Fibroblast of the conjunctiva (primary cell): ENCODE measurements at places on chromosomes 6 and 20.

GRCh38 chr20:54017846-54018245 lies 52.5 kb downstream of the BCAS1 start:
- no peak for DNase-seq

DNA sequence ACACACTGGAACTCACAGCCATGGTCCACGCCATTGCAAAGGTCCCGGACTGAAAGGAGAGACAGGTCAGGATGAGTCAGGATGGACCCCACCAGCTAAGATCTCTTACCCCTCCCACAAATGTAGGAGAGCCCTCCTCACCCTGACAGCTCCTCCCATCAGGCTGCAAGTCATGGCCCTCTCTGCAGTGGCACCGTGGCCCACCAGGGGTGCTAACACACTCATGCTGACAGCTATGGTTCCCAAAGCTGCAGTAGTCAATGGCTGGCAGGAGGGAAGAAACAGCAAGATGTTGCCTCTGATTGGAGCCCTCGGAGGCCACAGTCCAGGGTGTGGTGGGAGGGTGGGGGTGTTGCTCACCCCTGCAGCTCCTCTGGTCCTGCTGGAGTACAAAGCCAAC lies 5.7 kb upstream of the RBPJL start:
- DNase-seq: no peak

- no peak for DNase-seq
These were observed 3.8 kb downstream of the ZNF334 start for GRCh38 chr20:46509523-46509922.

DNA sequence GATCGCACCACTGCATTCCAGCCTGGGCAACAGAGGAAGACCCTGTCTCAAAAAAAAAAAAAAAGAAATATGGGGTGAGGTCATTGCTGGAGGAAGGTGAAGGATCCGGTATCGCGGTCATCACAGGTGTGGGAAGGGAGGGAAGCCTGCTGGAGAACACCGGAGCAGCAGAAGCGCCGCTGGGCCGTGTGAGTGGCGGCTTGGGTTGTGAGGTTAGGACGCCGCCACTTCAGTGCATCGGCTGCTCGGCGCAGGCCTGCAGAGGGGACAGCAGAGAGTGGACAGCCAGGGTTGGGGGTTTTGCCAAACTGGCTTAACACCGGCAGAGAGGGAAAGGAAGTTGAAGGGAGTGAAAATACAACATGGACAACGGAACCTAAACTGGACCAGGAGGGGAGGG lies 5.4 kb downstream of the TLDC2 start:
- DNase-seq: no peak

DNA sequence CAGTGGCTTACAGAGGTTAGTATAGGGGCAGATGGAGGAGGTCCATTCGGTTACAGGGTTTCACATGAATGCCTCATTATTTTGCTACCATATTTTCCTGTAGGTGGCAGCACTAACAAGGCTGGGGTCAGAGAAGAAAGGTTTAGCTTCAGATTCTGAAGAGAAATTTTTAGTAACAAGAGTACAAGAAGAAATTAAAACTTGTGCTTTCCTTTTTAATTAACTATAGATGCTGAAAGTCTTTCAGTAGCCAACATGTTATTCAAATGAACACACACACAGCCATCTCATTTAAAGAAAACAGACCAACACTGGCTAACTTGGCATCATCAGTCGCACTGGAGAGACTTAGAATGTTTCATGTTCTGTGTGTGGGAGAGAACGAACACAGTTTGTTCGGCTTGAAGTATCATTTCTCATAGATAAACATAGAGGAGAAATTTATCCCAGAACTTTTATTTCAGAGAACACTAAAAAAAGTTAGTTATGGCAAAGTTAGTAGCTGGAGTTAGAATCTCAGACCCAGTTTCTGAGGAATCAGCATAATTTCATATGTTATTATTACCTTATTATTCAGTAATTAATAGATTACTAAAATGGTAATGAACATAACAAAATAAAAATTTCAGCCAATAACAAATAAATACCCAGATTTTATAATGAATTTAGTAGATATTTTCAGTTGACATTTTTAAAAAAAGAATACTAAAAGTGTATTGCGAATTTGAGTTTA lies 314.0 kb upstream of the RSPO3 start:
- peak; percentile 42 for DNase-seq

GRCh38 chr6:113999284-113999683 lies 28.3 kb upstream of the HDAC2 start:
- no peak for DNase-seq

DNA sequence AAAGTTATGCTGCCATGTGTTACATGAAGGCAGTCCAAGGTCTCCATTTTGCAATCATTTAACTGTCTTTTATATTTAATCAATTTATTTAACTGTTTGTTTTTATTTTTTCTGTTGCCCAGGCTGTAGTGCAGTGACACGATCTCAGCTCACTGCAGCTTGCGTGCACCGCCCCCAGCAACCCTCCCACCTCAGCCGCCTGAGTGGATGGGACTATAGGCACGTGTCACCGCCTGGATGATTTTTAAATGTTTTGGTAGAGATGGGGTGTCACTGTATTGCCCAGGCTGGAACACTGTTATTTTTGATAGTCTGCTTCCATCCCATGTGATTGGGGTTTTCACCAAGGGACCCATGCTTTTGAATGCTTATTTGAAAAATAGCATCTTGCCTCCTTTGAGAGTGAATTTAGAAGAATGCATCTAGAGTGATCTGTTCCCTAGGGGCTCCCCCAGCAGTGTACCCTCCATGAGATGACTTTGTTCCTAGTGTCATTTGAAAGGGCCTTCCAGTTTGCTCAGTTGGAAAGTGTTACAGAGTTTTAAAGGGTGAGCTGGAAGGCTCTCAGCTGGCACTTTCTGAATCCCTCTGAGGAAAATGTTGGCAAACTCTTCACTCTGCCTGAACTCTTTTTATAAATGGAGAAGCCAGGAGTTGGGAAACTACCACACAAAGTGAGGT lies 143.4 kb downstream of the JARID2 start:
- DNase-seq: no peak

DNA sequence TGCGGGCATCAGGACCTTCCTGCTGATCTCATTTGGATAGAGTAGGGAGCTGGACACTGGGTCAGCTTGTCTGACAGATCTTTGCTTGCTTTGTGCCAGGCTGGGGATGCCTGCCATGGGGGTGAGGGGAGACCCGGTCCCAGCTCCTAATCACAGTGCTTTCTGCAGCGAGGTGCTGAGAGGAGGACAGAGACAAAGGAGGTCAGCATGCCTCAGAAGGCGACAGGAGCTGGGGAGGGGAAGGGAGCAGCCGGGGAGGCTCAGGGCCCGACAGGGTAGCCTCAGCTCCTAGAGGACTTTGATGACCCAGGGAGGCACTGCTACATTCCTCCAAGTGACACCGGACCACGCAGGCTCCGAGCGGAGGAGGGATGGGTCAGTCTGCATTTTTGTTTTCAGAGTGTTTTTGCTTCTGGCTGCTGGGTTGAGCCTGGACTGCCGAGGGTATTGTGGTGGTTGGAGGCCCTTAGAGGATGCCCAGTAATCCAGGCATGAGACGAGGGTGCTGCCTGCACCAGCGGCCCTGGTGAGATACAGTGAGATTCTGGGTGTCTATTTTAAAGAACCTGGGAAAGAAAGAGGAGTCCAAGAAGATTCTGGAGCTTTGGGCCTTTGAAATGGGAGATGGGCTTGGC lies 7.8 kb downstream of the RBM38 start:
- no peak for DNase-seq

GRCh38 chr6:51737580-51738360 lies 349.6 kb downstream of the PKHD1 start:
- no peak for DNase-seq

GRCh38 chr6:170476360-170476759 lies 76.7 kb downstream of the PSMB1 start:
- no peak for DNase-seq

GRCh38 chr20:58389324-58389967 lies 417 bp downstream of the VAPB start:
- DNase-seq: no peak

DNA sequence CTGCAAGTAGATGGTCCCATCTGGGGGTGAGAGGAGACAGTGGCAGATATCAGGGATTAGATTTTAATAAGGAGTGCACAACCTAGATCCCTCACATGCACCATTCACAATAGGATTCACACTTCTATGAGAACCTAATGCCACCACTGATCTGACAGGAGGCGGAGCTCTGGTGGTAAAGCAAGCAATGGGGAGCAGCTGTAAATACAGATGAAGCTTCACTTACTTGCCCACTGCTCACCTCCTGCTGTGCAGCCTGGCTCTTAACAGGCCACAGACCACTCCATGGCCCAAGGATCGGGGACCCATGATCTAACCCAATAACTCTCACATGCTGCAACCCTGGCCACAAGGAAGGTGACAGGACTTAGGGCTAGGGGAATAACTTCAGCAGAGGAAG lies 75.4 kb downstream of the ZNF133 start:
- no peak for DNase-seq

DNA sequence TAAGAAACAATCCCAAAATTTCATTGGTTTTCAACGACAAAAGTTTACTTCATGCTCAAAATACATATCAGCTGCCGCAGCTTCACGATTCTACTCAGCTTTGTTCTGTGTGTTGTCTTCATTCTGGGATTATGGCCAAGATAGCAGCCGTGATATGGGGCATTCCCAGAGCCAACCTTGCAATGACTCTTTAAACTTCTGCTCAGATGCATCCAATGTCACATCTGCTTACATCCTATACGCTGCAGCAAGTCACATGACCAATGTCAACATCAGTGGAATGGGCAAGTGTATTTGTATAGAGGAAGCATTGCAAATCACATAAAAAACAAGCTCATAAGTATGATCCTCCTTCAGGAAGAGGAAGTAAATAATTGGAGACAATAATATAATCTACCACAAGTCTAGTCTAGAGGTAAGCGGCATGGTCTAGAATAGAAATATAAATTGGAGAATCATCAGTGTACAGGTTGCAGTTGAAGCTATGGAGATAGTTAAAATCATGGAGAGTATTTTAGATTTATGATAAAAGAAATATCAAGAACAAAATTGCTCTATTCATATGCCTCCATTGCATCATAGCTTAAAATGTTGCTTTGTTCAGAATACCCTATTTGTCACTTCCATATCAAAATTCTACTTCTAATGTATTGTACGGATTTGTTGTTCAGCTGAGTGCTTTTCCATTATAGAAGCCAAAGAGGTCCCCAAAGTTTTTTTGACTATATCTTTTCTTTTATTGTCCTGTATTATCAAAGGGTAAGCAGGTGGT lies 7.2 kb upstream of the C6orf141 start:
- DNase-seq: no peak

DNA sequence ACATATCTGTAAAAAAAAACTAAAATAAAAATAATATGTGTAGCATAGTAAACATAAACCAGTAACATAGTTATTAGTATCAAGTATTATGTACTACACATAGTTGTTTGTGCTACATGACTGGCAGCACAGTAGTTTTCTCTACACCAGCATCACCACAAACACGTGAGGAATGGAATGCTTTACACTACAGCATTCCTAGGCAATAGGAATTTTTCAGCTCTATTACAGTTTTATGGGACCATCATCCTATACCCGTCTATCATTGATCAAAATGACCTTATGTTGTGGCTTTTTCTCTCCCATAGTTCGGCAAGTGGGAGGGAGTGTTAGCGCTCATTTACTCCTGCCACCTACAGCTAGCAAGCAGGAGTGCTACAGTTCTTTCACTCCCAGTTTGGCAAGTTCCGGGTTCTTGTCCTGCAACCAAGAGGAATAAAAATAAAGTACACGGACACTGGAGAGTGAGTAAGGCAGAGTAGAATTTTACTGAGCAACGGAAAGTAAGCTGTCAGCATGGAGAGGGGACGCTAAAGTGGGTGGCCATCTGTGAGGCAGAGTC lies 196.8 kb upstream of the HSF2 start:
- no peak for DNase-seq

DNA sequence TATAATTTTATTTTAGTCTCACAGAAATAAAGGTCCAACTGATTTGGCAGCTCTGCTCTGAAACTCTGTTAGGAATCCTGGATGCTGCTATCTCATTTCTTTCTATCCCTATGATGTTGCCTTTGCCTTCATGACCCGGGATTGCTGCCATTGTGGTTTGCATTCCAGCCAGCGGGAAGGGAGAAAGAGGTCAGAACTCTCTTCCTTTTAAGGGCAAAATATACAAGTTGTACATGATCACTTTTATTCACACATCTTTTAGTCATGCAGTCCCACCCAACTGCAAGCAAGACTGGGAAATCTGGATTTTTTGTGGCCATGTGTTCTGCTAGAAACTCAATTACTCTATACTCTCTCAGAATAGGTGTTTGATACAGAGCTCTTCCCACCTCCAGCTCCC lies 263.1 kb upstream of the ZFP64 start:
- peak; percentile 17 for DNase-seq

DNA sequence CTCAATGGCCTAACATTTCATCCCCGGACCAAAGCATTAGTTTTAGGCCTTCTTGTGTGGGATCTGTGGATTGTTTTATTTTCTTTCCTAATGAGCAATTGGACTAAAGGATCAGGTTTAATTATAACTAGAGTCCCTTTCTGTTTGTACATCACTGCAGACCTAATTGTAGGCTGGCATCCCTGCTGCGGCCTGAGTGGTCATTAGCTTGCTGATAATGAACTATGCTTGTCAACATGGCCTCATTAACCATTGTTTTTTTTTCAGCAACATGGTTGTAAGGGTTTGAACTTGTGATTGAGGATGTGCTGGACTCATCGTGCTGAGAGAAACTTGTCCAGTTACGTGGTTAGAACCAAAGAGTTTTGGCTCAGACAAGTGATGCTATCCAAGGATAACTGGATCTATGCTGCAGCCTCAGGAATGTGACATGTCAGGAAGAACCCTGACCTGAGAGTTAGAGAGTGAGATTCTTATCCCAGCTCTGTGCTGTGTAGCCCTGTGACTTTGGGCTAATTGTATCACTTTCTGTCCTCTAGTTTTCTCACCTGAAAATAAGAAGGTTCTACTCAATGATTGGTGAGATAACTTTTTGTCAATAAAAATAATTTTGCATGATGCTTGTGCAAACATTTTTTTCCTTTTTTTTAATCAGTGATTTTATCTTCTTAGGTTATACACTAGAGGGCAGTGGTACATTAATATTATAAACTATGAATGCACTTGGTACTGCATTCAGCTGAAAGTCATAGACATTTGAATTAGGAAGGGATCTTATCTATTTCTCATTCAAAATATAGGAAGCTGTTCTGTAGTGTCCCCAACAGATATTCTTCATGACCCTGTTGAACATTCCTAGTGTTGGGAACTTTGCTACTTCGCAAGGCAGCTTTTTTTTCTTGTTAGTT lies 140.9 kb downstream of the RNF144B start:
- peak; percentile 5 for DNase-seq

GRCh38 chr6:67952948-67953347 lies 682.1 kb upstream of the ADGRB3 start:
- no peak for DNase-seq

GRCh38 chr6:50966986-50967385 lies 148.3 kb downstream of the TFAP2B start:
- no peak for DNase-seq

DNA sequence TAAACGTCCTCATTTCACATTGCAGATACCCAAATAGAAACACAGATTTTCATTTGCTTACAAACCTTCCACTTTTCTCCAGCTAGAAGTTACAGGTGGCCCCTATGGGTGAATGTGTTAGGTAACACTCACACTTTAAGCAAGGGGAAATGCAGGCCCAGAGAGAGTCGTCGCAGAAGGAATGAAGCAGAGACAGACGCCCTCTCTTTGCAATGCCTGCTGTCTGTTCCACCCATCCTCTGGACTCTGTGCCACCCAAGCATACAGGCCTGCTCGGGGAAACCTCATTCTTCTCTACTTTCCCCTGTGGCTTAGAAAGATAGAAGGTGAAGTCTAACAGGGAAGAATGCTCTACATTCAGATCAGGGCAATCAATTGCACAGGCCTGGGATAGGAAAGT lies 57.2 kb downstream of the LRFN2 start:
- DNase-seq: no peak
